DMS153 (cell line): ENCODE measurements at places on chromosomes 4 and X.

GRCh38 chrX:106927023-106927422 is 6.8 kb downstream of the CLDN2 start:
- no peak for DNase-seq

DNA sequence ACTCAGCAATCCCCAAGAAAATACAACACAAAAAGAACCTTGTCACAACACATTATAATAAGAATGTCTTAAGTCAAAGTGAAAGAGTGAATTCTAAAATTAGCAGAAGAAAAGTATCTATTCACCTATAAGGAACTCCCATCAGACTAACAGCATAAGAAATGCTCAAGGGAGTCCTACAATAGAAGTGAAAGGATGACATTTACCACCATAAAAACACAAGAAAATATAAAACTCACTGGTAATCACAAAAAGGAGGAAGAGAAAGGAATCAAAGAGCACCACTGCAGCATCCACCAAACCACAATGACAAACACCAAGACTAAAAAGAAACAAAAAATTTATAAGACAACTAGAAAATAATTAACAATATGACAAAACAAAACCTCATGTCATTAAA is 257.0 kb upstream of the AGTR2 start:
- DNase-seq: no peak

- no peak for DNase-seq
These were observed 6.1 kb downstream of the FGF2 start for GRCh38 chr4:122832732-122833131.

- DNase-seq: no peak
These were observed 128.3 kb upstream of the NAP1L5 start for GRCh38 chr4:88825931-88826330.

DNA sequence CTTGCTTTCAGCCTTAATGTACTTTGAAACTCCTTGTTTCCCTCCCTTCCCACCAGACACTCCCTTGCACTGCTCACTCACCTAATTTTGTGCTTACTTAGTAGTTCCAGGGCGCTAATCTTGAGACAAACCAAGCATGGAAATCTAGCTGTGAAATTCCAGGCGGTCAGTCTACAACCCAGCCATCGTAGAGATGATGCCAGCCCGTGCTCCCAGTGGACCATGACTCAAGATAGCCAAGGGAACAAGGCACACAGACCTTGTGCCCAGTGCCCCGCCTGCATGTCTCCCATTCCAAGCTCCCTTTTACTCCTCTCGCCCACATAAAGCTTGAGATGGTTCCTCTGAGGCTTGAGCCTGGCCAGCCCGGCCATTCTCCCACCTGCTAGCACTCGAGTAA is 11.1 kb downstream of the TREX2 start:
- no peak for DNase-seq

- peak; percentile 24 for DNase-seq
These were observed 338 bp upstream of the KLHL2 start for GRCh38 chr4:165207016-165207430.

DNA sequence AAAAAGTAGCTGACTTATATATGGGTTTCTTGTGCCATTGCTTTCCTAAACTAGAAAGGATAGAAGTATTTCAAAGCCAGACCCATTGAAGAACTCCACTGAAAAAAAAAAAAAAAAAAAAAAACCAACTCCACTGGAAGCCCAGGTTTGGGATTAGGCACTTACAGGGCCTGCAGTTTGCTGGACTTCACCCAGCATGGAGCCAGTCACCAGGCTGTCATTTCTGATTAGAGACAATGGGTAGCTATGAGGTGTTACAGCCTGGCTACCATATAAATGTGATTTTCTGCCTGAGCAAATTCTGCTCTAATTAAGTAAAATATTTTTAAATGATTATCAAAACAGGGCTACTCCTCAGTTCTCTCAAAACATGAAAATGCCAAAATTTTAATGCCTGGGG is 49.5 kb downstream of the HS6ST2 start:
- DNase-seq: no peak

DNA sequence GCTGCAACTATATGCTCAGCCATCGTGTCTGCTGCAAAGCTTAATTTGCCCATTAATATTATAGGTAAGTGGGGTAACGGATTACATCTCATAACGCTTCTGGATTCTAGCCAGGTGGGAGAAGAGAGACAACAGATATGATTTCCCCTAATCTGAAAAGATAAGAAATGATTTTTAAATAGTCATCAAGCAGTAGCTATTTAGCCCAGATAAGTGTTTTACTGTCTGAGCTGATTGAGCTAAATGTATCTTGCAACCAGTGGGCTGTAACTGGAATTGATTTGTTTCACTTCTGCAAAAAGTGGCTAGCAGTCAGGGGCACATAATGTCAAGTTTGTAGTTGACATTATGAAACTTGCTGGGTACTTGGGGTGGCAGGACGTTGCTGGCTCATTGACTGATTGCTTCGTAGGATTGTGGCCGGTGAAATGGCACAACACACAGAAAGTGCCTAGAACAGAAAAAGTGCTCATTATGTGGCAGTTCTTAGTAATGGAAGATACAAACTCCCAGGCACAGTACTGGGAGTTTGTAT is 18.5 kb downstream of the LAP3 start:
- no peak for DNase-seq

GRCh38 chr4:21202959-21203358 is 502.7 kb downstream of the PACRGL start:
- DNase-seq: no peak

GRCh38 chr4:34943741-34944386 is 1300.5 kb downstream of the ARAP2 start:
- DNase-seq: no peak

- no peak for DNase-seq
These were observed 18.5 kb downstream of the HERC3 start for GRCh38 chr4:88610771-88611170.

- DNase-seq: no peak
These were observed 1.9 kb downstream of the NALF2 start for GRCh38 chrX:69505772-69506616.

DNA sequence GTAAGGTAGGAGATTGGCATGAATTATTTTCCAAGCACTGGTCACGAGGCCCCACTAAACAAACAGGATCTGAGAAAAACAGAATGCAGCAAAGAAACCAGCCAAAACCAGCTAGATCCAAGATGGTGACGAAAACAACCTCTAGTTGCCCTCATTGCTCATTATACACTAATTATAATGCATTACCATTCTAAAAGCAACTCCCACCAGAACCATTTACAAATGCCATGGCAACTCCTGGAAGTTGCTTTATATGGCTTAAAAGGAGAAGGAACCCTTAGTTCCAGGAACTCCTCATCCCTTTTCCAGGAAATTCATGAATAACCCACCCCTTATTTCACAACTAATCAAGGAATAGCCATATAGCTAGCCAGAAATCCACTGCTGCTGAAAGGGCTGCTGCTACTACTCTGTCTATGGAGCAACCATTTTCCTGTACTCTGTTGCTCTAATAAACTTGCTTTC is 69.3 kb downstream of the ABCB7 start:
- no peak for DNase-seq

GRCh38 chr4:83546786-83547185 is 10.9 kb downstream of the GPAT3 start:
- no peak for DNase-seq

GRCh38 chr4:133581996-133582619 is 433.0 kb downstream of the PCDH10 start:
- no peak for DNase-seq

DNA sequence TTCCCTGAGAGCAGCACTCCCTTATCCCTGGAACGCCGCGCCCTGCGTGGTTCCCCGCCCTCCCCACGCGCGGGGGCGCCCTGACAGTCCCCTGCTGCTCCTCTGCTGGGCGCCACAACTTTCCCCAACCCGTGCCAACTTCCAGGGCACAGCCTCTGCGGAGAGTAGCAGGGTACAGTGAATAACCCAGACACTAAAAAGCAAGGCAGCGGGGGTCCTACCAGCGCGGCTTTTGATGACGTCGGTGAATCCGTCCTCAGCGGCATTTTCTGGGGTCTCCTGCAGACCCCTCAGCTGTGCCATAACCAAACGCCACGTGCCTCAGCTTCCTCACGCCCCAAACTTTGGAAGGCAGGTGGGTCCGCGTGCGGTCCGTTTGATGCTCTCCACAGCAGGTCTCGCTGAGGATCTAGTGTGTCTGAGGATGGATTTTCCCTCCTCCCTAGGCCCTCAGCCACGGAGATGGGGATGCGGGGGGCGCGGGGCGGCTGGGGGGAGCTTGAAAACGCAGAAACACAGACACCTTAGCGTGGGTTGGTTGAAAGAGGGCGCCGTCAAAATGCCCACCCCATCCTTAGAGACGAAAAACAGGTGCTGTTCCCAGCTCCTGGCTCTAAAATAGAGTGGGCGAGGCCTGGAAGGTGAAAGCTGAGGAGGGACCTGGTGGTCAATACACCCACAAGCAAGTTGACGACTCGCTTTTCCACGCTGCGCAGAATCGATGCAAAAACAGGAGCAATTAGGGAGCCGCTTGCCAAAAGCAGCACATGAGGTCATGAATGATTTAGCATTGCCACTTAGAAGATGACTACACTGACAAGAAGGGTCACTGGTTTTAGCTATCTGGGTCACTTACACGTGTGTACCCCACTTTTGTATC is 405.6 kb downstream of the FAM47A start:
- no peak for DNase-seq

DNA sequence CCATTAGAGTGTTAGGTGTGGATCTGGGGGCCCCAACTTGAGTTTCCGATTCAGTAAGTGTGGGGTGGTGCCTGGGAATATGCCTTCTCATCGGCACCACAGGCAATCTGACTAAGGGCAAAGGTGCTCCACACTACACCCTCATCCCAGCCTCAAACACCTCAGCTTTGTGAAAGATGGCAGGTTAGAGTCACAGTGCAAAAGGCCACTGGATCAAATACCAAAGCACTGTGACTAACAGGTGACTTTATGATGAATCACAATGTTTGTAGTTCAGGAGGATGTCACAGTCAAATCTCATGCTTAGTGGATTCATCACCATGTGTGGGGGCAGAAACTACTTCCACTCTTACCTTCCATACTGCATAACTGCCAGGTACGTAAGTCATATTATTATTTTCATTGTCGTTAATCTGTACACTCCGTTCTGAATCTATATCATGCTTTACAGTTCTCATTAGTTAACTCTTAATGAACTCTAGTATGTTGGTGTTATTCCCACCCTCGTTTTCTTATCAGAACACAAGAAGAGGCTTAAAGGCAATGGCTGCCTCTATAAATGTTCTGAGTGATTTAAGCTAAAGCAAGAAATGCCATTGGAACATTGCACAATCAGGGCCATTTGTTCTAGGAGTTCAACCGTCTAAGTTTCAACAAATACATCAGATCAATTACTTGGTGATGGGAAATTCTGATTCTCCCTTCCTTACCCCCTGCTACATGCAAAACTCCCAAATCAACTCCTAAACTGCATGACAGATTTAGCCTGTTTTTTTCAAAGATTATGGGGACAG is 50.2 kb downstream of the PRKG2 start:
- DNase-seq: no peak

DNA sequence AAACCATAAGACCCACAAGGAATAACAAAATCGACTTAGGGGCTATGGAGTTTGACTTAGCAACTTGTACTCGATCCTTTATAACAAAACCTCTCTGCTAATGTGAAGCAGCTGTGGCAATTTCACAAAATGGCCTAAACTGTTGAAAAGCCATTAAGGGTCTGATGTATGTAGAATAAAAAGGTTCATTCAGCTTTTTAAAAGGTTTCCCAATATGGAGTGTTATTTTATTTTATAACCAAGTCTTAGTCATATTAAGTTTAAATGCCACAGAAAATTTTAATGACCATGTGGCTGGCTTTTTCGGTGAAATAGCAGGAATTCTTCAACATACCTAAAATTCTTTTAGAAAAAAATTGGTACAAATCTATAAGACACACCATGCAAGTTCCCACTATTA is 291.8 kb upstream of the HAND2 start:
- no peak for DNase-seq

- no peak for DNase-seq
These were observed 43.1 kb upstream of the LAMP2 start for GRCh38 chrX:120512222-120512621.

DNA sequence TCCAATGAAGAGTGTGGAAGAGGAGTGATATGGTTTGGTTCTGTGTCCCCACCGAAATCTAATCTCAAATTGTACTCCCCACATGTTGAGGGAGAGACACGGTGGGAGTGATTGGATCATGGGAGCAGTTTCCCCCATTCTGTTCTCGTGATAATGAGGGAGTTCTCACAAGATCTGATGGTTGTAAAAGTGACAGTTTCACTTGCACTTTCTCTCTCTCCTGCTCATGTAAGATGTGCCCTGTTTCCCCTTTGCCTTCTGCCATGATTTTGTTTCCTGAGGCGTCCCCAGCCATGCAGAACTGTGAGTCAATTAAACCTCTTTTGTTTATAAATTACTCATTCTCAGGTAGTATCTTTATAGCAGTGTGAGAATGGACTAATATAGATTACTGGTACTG is 39.6 kb downstream of the FAM47C start:
- DNase-seq: no peak

GRCh38 chrX:67749536-67749935 is 205.7 kb downstream of the AR start:
- DNase-seq: no peak

DNA sequence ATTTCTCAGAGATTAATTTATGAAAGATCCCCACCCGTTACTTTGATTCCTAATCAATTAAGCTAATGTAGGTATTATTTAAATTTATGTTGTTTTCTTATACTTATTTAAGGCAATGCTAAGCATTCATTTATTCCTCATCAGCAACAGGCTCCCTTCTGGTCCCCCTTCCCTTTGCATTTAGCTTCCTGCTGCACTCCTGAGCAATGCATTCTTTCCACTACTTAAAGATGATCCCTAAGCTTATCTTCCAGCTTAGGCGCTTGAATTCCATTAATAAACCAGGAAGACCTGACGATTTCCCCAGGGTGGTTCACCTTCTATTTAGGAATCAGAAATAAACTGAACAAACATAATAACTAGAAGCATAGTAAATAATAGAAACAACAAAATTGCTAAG is 1003.1 kb downstream of the FSTL5 start:
- no peak for DNase-seq

DNA sequence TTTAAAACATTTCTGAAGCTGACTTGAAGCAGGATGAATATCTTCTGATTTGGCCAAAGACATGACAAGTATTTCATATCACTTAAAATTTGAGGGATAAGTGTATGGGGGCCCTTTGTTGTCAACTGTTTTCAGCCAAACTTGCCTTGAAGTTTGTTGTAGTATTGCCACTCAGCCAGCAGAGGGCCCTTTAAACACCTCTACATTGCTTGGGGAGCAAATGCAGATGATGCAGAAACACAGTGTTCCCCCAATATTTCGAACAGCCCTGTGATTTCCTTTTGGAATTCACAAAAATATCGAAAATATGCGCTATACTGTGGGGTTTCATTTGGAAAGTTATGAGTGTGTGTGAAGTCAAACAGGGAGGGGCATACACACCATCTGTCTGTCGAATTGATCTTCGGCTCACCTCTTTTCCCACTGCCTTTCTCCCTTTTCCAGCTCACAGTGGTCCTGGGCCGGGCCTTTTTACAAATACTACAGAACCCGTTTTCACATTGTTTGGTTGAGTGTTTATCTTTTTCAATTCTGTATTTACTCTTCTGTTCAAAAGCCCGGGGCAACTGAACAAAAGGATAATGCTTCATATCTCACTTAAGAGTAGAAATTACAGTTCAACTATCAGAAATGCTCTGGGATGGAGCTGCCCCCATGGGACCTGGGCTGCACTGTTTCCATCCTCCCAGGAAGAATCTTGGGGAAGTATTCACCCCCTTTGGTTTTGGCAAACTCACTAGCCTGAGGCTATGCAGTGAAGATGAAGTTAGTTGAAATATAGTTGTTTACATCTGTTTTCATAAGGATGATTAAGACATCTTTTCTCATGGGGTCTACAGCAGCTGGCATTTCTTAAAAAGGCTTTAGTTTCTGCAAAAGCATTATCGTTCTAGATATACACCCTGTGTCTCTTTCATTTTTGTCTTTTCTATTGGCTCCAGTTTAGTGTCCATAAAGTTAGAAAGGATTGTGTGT is 137.6 kb downstream of the EGF start:
- no peak for DNase-seq
